ENCODE measurements at places on chromosomes 4 and X.

DNA sequence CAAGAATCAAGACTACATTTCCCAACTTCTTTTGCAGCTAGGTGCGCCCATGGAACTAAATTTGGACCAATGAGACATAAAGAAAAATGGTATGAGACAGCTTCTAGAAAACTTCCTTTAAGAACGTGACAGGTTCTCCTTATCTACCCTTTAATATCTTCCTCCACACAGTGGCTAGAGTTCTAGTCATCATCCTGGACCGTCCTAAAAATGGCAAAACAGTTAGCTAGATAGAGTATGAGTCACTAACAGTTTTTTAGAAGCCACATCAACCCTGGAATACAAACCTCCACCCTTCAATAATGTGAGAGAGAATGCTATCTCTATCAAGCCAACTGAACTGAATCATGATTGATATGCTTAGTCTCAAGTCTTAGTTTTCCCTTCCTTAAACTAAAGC lies 267.9 kb upstream of the SLC7A11 start:
- DNase-seq, result no peak

DNA sequence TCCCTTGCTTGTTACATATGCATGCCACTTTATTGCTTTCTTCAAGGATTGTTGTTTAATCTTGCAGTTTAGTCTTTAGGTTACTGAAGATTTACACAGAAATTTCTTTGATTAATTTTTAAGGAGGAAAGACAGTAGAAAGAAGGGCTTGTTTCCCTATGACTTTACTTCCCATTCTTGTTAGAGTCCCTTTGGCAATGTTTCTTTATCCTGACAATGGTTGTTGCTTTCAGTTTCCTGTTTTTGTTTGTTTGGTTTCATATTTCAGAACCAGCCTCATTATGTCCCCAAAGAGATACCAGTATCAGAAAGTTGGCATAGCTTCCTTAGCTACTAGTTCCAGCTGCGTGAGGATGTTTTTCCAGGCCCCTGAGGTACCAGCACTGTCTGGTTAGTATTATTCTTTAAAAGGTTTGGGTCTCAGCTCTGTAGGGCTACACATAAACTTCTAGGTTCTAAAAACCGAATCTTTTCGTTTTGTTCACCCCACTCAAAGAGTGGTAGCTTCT lies 61.3 kb upstream of the UNC5C start:
- DNase-seq, result no peak

DNA sequence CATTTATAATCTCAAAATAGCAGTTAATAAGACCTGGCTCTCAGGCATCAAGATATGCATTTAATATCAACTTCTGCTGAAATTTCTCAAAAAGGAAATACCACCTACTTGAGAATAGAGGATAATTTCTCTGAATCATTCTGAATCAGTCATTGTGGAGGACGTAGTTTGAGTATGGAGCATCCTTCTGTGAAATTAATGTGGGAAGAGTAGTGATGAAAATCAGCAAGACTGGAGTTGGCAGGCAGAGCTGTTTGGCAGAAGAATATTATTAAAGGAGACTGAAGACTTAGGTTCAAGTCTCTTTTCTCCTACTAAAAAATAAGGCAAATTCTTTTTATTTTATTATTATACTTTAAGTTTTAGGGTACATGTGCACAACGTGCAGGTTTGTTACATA lies 325.6 kb upstream of the ATOH1 start:
- no peak for DNase-seq

- no peak for DNase-seq
Measured at GRCh38 chr4:108396900-108397497, 223.4 kb upstream of the RPL34 start.

DNA sequence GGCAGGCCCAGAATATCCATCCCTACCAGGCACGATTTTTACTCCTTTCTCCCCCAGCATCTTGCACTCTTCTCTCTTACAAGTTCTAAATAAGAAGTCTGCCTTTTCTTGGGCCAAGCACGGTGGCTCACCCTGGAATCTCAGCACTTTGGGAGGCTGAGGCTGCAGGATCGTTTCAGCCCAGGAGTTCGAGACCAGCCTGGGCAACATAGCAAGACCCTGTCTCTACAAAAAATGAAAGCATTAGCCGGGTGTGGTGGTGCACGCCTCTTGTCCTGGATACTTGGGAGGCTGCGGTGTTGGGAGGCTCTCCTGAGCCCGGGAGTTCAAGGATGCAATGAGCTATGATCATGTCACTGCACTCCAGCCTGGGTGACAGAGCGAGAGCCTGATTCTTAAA lies 64.8 kb downstream of the IRF2 start:
- DNase-seq, result no peak

- no peak for DNase-seq
Measured at GRCh38 chrX:100720301-100720700, 11.6 kb downstream of the SYTL4 start.

DNA sequence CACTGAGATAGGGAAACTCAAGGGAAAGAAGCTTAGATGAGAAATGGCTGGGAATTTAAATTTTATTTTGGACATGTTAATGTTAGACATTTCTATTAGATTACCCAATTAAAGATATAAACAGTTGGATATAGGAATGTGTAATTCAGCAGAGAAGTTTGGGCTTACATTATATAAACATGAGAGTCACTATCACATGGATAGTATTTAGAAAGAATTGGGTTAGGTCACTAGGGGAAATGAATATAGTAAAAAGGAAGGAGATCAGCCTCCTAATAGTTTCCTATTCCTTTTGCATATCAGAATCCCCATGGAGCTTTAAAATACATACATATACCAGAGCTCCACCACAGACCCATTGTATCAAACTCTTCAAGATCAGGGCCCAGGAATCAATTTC lies 19.6 kb upstream of the CXCL5 start:
- DNase-seq, result no peak

- DNase-seq, result no peak
Measured at GRCh38 chr4:78197947-78198346, 140.8 kb downstream of the FRAS1 start.

DNA sequence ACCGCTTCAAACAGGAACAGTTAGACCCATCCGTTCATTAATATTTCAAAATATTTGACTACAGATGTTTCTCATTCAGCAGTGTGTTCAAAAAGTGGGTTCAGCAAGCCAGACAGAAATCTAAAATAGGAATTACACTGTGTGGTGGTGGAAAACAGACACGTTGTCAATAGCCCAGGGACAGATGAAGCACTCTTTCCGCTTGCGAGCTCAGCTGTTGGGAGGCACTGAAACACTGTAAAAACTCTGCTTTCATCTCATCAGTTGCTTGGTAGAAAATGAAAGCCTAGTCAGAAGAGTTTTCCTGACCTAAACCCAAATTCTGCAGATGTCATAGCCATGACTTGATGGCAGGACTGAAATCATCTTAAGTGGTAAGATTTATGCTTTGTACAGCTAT lies 38.5 kb downstream of the LRP2BP start:
- DNase-seq, result no peak

DNA sequence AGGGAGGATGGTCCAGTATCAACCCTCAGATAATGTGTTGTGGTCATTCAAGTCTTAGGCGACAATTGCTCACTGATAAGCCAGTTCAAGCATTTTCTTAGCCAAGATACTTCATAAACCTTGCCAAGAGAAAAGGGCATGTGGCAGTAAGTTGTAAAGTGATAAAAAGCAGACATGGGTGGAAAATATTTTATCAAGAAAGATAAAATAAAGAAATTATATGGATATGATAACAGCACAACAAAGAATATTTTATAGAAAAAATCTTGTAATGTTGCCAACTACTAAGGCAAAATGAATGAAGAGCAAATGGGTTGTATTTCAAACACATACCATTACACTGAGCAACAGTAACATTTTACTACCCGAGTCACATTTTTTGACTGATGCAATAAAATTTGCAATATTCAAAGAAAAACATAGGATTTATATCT lies 217.4 kb upstream of the PITX2 start:
- peak; percentile 11 for DNase-seq

DNA sequence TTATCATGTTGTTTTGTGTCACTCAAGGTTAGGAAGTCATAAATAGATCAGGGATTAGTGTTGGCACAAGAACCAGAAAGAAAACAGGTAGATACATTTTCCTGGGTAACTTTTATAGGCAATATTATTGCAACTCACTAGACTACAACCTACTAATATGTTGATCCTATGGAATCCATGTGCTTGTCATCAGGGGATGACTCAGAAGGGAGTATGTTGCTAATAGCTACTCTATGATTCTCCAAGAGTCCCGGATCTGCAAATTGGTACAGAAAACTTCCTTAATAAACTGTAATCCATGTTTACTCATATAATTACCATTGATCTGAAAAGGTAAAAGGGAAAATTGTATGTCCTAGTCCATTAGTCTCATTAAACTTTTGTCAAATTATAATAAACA lies 11.7 kb upstream of the GNRHR start:
- DNase-seq, result no peak

DNA sequence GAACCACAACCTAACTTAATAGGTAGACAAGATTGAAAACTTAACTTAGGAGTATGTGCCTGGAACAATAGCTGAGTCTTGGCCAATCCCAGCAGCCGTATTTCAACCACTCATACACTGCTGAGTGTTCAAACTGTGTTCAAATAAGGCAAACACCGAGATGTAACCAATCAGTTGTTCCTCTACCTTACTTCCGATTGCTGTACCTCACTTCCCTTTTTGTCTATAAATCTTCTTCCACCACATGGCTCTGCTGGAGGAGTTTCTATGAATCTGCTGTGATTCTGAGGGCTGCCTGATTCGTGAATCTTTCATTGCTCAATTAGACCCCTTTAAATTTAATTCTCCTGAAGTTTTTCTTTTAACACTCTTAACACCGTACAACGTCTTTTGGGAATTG lies 108.0 kb downstream of the ANAPC4 start:
- DNase-seq, result no peak

DNA sequence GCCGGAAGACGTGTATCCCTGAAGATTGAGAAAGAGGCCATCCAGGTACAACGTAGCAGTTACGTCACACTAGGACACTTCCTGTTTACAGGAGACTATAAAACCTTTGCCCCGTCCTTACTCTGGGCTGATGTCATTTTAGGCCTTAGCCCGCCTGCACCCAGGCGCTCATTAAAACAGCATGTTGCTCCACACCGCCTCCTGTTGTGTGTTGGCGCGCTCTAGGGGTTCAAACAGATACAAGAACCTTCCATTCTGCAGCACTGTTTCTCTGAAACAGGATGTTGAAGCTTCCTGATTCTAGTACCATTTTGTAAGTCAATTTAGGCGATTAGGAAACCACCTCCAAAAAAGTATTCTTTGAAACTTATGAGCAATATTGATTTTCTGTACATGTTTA lies 722.1 kb downstream of the PCDH7 start:
- DNase-seq, result no peak

- no peak for DNase-seq
Measured at GRCh38 chrX:40056420-40056819, 41.3 kb downstream of the BCOR start.

- no peak for DNase-seq
Measured at GRCh38 chr4:169109035-169109675, 99.1 kb upstream of the CBR4 start.

DNA sequence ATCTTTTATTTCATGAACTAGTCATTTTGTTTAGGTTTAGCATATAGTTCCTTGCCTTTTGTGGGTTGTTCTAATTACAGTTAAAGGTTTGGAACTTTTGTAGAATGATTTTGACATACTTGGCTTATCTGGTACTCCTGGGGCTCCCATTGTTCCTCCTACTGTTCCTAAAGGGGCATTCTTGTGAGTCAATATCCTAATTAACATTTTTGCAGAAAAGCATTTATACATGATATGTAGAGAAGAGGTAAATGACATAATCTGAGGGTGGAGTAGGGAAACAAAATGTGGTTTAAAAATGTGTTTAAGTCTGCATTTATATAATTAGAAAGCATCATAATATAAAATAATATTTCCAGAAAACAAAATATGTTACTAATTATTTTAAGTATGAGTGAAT lies 529.2 kb downstream of the FAT4 start:
- DNase-seq, result no peak

DNA sequence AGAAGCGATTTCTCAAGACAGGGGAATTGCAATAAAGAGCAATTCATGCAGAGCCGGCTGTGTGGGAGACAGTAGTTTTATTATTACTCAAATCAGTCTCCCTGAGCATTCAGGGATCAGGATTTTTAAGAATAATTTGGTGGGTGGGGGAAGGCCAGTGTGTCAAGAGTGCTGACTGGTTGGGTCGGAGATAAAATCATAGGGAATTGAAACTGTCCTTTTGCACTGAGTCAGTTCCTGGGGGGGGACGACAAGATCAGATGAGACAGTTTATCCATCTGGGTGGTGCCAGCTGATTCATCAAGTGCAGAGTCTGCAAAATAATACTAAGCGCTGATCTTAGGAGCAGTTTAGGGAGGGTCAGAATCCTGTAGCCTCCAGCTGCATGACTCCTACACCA lies 502.4 kb downstream of the NLGN4X start:
- DNase-seq, result no peak

All from HFF-Myc (cell line).